ENCODE measurements at places on chromosomes 1 and 21.

GRCh38 chr1:106680776-106681344, 375.6 kb upstream of the PRMT6 start:
- DNase-seq = no peak

DNA sequence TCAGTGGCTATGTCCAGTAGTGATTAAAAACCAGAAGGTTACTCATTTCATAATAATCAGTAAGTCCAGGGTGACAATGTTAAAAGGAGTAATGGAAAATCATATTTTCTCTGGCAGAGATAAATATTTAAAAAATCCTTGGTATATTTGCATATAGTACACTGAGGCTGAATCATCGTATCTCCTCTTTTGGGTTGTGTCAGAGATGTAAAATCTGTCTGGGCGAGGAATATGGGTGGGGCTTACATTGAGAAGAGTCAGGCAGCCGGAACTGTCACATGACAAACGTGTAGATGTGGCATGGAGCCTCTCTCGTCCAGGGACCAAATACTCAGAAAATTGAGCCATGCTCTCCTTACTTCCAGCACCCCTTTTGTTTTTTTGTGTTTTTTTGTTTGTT, 120.9 kb downstream of the FMN2 start:
- no peak for DNase-seq

DNA sequence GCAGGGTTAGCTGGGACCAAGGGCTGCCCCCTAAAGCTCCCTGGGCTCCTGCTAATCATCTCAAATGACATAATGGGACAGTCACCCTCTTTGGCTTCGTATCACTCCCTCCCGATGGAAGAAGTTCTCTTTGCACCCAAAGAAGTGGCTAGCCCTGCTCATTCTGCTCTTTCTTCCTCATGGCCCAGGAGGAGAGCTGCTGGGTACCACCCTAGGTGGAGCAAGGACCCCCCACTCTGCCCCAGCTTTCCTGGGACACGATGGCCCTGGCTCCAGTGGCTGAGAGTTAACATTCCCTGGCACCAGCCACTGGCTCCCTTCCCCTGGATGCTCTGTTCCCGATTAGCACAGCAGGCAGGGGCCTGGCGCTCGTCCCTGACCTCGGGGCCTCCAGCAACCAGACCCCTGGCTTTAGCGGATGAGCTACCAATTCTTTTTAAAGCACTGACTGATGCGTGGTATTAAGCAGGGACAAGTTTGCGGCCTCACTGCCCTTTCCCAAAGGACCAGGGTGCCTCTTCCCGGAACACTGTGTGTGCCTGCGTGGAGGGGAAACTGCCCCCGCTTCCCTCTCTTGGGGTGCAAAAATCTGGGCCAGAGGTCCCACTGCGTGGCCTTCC, 1.2 kb downstream of the MYOM3 start:
- no peak for DNase-seq

DNA sequence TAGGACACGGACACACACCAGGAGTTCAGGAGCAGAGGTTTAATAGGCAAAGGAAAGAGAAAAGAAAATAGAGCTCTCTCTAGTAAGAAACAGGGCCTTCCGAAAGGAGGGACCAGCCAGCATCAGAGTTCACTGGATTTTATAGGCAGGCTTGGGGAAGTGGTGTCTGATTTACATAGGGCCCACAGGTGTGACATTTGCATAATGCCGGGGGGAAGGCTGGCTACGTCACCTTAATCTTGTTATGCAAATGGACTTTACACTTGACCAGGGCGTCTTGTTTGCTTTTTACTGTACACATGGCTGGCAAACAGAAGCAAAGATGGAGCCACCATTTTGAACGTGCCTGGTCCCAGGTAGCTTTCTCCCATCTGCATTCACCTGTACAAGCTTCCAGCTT, at the start of gene OR14A16:
OR14A16 (minus strand) TSS at position 97 of the 400 bp plus-strand sequence. CDS start 8,390 bp downstream, outside the sequence.
- DNase-seq = no peak
